Activated CD4-positive, alpha-beta T cell treated with anti-CD3 and anti-CD28 coated beads for 1 hour (primary cell): ENCODE measurements at places on chromosomes 16 and 17.

DNA sequence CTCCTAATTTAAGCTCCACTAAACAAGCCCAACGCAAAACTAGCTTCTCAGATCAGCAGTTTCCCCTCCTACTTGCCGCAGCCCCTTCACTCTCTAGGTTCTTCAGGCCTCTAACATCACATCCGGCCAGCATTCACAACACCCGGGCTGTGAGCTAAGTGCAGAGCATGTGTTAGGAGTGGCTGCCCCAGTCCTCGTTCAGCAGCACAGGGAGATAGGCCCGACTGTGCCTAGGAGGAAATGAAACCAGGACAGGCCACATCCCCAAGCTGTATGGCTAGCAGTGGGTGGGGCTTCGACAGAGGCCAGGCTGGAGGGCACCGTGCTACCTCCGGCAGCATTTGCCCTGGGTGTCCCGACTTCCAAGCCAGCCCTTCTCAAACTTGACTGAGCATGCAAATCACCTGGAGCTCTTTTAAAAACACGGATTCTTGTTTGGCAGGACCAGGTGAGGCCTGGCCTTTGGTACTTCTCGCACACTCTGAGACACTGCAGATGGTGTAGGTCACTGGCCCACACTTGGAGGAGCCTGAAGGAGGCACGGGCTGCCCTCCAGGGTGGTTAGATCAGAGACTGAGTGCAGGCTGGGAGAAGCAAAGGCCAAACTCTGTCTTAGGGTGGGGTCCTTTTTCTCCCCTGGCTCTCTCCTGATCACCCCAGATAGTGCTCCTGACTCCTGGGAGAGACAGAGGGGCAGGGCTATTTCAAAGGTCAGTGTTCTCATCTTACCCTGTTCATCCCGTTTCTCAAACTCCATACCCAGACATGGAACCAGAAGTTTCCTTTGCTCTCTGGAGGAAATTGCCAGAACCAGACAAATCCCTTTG, 202.0 kb downstream of the C16orf78 start:
- DNase-seq: no peak

- DNase-seq: no peak
These were observed 27.1 kb upstream of the JPH3 start for GRCh38 chr16:87575027-87575804.

GRCh38 chr17:78048346-78049292, 79.9 kb downstream of the TMC6 start:
- DNase-seq: no peak

DNA sequence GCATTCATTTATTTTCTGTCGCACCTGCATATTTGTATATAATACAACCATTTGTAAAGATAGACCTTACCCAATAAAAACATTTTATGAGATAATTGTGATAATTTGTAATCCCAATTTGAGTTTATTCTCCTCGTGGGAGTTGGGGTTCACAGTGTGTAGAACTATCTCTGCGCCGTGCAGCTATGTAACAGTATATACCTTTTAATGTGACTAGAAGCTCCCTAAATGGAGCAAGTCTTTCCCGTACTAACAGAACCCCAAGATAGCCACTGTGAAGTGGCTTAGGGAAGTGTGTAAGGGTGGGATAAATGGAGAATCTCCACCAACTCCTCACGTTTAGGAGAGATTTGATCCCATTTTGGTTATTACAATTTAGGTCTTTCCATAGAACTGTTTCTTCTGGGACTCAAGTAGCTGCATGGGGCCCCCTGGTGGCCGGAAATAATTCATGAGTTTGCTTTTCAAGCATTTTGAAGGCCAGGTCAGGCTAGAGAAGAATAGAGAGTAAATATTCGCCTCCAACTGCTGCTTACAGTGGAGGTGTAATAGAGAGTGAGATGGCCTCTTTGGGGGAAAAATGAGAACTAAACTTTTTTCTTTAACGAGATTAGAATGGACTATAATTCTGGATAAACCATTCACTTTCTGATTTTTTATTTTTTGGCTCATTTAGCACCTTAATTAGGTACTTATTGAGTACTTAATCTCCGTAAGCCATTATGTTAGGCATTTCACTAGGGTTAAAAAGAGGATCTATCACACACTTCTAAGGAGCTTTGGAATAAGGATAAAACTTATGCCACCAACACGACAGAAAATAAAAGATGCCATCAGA, 4.5 kb downstream of the TMEM100 start:
- DNase-seq: peak; percentile 35

DNA sequence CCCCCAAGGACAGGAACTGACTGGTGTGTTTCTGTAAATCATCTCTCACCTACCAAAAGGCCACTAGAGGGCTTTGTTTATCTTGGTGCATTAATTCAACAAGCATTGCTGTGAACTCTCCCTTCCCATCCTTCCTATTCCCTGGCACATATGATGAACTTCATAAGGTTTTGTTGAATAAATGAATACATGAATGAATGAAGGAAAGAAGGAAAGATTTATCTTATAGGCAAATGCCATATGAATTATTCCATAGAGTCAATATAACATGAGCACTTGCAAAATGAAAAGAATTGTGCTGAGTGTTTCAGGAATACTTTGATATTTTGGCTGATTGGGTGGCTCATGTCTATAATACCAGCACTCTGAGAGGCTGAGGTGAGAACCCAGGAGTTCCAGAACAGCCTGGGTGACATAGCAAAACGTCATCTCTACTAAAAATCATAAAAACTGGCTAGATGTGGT, 4.3 kb downstream of the SPDYE4 start:
- no peak for DNase-seq
